ENCODE measurements at places on chromosomes 11 and 22.

DNA sequence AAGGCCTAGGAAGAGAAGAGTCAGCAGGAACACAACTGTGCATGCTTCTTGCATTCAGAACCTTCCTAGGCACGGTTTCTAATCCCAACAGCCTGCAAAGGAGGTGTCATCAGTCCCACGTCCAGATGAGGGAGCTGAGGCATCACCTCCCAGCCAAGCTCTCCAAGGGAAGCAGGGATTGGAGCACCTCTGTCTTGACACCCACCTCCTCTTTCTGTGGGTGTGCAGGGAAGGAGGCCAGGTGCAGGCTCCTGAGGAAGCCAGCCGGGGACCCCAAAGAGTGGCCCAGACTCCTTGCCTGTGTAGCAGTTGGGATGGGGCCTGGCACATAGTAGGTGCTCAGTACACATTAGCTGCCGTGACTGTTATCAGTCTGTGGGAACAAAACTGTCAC is 2.0 kb downstream of the PNPLA5 start:
- no peak for DNase-seq

DNA sequence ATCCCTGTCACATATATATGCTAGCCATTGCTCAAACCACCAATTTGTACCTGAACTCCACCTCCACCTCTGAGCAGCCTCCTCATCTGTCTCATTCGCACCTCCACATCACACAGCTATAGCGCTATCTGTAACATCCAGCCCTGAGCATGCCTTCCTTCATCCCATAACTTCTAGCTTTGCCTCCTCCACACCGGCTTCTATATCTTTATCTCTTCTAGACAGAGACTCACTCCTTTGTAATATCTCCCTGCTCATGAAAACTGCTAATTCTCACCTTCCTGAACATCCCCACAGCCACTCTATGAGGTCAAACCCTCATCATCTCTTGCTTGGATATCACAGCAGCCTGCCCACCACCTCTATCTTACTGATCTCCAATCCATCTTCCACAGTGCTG is 5.9 kb downstream of the SIAE start:
- no peak for DNase-seq

DNA sequence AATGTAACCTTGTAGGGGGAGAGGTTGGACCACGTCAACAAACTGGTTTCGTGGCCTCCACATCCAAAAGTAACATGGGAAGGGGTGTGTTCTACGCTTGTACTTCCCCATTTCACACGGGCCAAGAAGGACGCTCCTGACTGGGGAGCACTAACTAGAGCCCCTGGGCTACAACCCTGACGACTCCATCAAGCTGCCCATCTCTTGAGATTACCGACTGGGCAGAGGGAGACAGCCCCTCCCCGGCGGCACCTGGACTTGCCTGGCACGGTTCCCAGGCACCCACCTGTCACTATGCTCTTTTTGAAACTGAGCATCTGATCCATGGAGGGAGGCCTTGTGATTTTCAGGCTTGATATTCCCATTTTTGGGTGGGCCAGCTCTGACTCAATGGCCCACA is 68.5 kb downstream of the SHANK2 start:
- peak; percentile 80 for DNase-seq

DNA sequence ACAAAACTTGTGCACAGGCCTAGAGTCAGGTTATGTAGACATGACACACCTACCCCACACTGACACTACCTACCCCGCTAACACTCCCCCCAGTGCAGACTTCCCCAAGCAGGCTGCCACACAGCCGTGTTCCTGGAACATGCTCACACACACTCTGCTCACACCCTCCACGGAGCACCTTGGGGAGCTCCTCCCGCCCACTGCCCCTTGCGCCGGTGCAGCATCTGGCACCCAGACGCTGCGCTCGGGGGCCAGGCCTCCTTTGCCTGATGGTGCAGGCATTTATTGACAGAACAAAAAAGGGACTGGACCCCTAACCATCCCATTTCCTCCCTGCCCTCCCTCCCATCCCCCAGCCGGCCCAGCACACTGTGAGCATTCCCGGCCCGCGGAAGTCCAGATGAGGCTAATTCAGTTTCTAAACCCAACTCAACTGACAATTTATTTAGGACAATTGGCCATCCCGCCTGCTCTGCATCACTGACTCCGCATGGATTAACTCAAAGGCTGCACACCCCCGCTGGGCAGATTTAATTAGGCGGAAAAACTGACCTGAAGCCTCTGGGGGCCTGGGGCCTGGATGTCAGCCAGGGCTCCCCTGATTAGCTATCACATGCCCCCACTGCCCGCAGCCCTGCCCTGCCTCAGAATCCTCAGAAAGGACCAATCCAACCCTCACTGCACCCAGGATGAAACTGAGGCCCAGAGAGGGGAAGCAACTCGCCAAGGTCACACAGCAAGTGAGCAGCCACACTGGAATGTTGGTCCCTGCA is 30.1 kb downstream of the KCNC1 start:
- no peak for DNase-seq

GRCh38 chr11:69642913-69643632 is 2.1 kb downstream of the CCND1 start:
- DNase-seq = peak; percentile 74

DNA sequence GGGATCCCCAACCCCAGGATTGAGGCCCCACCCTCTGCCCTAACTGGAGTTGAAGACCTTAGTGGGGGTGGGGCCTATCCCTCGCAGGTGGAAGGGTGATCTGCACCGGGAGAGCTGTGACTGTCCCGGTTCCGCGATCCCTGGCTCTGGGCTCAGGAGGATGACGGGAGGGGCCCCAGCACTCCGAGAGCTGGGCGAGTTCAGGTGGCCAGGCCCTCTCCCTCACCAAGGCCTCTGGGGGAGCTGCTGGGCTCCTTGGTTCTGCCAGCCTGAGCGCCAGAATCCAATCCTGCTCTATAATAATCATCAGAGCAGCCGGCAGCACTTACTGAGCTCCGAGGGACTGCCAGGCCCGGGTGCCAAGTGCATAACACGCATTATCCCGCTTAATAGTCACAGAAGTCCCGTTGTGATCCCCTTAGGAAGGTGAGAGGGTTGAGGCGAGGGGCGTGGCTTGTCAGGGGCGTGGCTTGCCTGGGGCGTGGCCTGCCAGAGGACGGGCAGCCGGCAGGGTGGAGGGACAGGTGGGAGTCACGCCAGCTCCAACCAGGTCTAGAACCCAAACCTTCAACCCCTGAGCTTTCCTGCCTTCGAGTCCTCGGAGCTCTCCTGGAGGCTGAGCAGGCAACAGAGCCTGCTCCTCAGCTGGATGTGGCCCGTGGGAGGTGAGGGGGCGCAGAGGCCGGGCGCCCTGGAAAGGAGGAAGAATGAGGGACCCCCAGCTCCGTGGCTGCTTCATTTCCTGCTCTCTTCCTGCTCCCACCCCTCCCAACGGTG is 7.3 kb upstream of the SYT7 start:
- peak; percentile 78 for DNase-seq

DNA sequence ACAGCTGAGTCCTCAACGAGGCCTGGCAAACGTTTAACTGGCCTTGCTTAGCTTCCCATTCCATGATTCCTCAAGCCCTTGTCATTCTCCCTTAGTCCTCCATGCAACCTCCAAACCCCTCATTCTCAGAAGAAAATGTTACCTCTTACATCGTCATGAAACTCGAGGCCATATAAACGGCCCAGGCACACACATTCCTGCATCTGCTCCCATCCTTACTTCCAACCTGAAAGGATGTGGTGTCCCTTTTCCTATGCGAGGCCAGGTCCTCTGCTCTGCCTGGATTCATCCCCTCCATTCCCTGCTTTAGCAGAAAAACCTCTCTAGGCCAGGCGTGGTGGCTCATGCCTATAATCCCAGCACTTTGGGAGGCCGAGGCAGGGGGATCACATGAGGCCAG is 9.0 kb downstream of the MPZL3 start:
- no peak for DNase-seq

DNA sequence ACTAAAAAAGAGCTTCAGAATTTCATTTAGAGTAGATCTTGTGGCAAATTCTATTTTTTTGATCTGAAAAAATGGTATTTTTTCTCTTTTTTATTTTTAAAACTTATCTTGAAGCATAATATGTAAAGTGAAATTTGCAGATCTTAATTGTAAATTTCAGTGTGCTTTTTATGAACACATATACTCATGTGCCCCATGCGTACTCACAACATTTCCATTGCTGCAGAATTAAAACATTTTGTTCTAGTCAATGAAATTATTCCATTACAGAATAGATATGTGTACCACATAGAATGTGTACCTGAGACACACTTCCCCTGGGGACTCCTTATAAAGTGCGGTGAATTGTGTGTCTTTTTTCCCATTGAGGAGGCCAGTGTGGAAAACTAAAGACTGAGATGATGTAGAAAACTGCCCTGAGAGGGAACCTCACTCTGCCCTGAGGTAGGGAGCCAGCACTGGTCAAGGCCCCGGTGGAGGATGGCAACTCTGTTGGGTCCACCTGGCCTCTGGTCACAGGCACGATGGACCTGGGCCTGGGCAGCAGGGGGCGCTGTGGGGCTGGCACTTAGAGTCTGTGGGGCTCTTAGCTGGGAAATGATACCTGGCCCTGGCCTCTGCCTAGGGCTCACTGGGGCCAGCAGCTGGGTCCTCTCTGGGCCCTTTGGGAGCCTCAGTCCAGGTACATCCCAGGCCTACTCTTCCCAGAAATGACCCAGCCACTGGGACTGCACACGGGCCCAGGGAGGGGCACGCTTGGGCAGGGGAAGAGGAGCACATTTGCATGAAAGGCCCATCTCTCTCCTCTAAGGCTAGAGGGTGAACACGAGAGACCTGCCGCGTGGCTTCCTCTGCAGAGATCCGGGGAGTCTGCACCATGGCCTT is 77.9 kb upstream of the TOP3B start:
- no peak for DNase-seq

- no peak for DNase-seq
Observed at GRCh38 chr11:19806251-19806650, 93.6 kb downstream of the NAV2 start.

- no peak for DNase-seq
Observed at GRCh38 chr11:63567044-63567840, 4.1 kb upstream of the PLAAT2 start.

DNA sequence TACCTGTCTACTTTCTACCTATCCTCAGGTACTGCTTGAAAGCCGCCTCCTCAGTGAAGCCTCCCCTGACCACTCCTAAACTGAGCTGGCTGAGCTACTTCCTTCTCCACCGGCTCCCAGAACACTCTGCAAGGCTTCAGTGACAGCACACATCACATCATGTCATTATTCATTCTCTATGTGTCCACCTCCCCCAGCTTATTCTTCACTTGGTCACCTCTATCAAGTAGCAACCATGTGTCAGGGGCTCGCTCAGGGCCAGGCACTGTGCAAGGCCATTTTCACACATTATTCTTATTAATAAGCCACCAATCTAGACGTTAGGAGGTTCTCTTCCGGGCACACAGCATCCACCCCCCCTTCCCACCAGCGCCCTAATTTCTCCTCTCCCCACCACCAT is 3.7 kb upstream of the ELFN2 start:
- DNase-seq = no peak

- DNase-seq = no peak
Observed at GRCh38 chr11:16986434-16987204, 27.6 kb downstream of the PLEKHA7 start.

- DNase-seq = no peak
Observed at GRCh38 chr11:45596571-45596970, 68.9 kb downstream of the CHST1 start.

- no peak for DNase-seq
Observed at GRCh38 chr11:43934601-43935423, 7.6 kb upstream of the C11orf96 start.

- DNase-seq = no peak
Observed at GRCh38 chr11:205221-206001, 1.8 kb downstream of the BET1L start.

DNA sequence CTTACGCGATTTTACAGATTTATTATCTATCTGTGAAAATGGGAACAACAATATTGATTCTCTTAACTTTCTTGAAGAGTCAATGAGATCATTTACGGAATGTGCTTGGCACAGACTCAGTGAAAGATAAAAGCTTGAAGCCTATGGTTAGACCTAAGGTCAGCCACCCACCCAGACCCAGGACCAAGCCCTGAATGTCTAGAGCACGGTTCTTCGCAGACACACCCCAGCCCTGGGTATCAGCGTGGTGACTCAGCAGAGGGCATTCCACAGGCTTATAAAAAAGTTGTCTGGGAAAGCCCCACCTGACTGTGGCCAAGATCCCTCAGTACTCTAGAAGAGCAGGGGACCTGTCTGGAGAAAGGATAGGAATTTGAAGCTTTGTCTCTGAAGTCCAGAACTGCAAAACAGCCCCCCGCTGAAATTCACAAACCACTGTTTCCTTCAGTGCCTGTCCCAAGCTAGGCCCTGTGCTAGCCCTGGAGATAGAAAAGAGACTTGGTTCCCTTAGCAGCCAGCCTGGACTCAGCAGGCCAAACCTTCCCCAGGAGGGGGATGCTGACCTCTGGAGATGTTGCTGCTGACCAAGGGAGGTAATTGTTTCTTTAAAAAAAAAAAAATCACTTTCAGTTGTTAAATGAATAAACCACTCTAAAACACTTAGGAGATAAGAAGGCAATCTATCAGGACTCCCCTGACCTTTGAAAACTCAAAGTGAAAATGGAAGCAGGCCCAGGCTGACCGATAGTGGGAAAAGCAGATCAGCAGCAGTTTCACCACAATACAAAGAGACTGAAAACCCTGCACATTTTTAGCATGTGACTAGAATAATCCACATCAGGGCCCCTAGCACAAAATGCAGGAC is 114.0 kb downstream of the ABTB2 start:
- DNase-seq = no peak

DNA sequence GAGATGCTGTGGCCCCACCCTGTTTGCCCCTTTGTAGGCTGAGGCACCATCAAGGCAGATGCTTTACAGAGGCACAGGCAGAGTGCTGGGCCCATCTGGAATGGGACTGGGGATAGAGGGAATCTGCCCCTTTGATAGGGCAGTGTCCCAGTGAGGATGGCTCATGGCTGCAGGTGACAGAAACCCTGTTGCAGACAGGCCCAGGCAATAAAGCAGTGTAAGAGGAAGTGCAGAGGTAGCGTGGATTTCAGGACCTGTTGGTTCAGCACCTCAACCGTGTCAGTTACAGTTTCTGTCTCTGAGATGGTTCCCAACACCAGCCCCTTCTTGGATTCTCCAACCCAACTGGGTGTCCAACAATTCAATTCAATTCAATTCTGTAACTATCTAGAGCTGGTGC is 25.1 kb downstream of the PRDM11 start:
- no peak for DNase-seq

DNA sequence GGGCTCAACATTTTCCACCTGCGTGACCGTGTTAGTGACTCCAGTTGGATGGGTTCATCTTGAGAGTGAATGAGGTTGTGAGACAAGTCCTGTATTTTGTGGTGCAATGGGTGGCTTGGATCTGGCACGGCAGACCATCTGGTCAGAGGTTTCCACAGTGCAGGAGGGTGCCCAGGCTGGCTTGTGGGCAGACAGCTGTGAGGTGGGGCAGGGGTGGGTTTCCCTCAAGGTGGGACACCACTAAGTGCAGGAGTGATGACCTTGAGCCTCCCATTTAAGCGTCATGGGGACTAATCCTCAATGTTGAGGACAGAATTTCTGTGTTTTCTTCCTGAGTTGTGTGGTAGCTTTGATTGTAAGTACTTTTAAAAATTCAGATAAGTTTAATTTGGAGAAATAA is 220.6 kb downstream of the TBC1D22A start:
- no peak for DNase-seq
